Astrocyte (in vitro differentiated cells and primary cell): ENCODE measurements at places on chromosomes 12 and 14.

- DNase-seq, result peak; percentile 54
These were observed 44.7 kb upstream of the ATP23 start for GRCh38 chr12:57896434-57897201.

- peak; percentile 98 for DNase-seq
These were observed 189.6 kb downstream of the DUSP6 start for GRCh38 chr12:89162589-89163261.

DNA sequence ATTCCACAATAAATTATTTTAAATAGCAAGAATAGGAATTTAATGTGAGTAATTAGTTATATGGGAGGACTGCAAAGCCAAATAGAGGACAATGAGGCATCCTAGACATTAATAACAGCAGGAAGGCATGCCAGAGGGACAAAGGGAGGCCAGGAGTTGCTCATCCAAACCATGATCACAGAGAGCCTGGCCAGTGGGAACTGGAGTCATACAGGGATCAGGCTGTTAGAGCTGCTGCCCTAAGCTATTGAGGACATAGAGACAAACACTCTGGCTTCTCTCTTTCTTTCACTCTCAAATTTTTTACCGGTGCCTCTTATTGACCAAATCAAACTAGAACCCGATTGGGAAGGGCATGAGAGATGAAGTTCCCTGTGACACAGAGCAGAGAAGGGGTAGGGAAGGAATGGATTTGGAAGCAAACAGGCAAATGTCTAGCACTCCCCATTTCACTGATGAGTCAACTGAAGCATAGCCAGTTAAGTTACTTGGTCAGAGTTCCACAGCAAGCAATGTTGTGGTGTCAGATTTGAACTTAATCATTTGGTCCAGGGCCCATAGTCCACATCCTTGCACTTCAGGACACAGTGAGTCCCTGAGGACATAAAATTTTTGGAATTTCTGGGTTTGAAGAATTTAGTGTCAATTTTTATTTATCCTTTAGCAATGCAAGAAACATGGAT lies 17.9 kb upstream of the CFAP54 start:
- DNase-seq, result peak; percentile 84

DNA sequence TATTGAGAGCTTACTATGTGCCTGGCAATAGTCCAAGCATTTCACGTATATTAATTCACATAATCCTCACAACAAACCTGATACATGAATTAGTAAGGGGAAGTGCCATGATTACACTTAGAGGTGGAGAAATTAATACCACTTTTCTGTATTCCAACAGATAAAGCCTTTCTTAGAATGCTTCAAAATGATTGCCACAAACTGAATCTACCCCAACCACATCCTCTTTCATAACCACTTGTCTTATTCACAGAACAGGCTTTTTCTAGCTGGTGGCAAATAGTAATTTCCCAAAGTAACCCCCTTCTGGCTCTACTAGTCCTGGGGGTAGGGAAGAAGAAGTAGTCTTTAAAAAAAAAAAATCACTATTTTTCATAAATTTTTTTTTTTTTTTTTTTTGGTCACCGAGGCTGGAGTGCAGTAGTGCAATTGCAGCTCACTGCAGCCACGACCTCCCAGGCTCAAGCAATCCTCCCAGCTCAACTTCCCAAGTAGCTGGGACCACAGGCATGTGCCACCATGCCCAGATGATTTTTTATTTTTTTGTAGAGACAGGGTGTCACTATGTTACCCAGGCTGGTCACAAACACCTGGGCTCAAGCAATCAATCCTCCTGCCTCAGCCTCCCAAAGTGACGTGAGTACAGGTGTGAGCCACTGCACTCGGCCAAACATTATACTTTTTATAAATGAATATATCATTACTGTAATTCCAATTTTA lies 59.0 kb upstream of the ARID2 start:
- no peak for DNase-seq

DNA sequence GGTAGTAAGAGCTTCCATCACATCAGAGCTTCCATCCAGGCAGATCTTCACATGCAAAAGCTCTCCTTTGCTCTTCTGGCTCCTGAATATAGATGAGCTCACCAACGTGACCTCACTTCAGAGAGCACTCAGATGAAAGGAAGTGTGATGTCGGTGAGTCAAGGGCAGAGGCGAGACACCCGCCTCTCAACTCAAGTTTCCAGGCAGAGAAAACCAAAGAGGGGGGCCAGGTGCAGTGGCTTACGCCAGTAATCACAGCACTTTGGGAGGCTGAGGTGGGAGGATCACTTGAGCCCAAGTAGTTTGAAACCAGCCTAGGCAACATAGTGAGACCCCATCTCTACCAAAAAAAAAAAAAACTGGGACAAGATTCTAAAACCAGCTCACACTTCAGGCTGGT lies 126.9 kb downstream of the DUSP6 start:
- peak; percentile 75 for DNase-seq

DNA sequence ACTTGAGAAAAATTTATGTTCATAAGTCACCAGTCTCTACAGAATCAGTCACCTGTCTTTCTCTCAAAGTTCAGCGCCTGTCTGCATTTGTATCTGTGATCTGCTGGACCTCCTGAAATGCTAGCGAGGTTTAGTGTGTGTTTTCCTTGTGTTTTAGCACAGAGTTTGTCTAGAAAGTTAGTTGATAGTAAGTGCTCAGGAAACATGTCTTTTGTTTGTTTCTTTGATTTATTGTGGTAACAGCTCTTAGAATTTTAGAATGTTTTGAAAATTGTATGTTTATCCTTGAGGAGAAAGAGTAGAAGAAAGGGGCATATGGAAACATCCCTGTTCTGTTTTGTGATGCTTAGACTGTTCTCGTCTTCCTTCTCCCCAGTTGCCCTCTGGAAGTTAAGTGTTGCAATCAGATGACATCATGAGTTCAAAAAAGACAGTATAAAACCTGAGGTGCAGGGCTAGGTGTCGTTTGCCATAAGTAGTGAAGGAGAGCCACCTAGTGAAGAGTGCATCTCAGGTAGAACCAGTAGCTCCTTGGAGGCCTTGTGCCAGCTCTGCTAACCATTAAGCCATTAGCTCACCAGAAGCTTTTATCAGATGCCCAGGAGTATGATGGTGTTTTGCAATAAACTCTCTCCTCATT lies 44.8 kb downstream of the FBXW8 start:
- no peak for DNase-seq

DNA sequence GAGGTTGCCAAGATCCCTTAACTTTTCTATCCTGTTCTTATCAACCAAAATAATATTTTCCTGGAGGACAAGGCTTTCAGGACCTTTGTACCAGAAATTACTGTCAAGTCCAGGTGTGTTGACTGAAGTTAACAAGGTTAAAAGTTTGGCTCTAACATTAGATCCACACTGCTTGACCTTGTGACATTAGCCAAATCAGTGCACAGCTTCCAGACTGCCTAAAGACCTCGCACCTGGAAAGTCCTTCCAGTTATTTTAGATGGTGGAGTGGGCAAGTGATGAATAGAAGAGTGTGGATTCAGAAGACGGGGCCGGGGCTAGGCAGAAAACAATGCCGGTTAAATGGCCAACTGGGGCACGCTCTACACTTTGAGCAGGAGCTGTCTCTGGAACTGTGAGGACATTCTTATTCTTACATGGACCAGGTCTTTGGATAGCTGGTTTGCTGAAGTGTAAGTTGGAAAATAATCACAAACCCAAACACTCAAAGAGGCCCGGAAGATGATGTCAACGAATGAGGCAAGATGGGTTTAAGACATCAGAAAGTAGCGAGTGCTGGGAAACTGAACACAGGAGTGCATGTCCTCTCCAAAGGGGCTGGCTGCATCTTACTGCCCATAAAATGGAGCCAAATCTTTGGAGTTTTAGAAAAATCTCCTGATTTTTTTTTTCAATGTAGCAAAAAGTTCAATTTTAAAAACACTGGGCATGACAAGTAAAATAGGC lies 56.3 kb downstream of the NIN start:
- no peak for DNase-seq
